Osteocyte (in vitro differentiated cells): ENCODE measurements at places on chromosomes 7 and 10.

- DNase-seq, result no peak
Measured at GRCh38 chr7:88523645-88524044, 217.0 kb upstream of the STEAP4 start.

- DNase-seq, result peak; percentile 77
Measured at GRCh38 chr7:44284881-44285541, 40.4 kb downstream of the CAMK2B start.

- no peak for DNase-seq
Measured at GRCh38 chr10:12351447-12351846, 2.1 kb downstream of the CAMK1D start.

DNA sequence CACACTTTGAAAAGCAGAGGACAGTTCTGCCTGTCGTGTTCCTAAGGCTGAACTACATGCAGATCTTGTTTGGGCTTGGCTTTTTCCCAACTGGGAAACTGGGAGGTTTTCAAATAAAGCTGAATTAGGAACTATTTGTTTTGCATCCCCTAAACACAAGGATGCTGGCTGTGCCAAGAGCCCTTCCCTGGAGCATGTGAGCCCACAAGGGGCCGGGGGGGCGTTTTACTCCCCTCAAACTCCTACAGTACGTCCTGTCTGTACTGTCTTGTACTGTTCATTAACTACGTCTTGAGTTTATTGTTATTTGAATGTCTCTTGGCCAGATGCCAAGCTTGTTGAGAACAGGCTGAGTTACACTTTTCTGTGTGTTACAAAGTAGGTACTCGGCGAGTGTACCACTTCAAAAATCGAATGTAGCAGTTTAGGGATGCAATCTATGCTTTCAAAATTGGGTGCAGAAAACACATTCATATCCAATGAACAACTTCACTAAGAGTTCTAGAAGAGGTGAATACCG is 94.9 kb downstream of the GFRA1 start:
- DNase-seq, result no peak

- no peak for DNase-seq
Measured at GRCh38 chr7:102073931-102074880, 212.5 kb upstream of the SH2B2 start.

DNA sequence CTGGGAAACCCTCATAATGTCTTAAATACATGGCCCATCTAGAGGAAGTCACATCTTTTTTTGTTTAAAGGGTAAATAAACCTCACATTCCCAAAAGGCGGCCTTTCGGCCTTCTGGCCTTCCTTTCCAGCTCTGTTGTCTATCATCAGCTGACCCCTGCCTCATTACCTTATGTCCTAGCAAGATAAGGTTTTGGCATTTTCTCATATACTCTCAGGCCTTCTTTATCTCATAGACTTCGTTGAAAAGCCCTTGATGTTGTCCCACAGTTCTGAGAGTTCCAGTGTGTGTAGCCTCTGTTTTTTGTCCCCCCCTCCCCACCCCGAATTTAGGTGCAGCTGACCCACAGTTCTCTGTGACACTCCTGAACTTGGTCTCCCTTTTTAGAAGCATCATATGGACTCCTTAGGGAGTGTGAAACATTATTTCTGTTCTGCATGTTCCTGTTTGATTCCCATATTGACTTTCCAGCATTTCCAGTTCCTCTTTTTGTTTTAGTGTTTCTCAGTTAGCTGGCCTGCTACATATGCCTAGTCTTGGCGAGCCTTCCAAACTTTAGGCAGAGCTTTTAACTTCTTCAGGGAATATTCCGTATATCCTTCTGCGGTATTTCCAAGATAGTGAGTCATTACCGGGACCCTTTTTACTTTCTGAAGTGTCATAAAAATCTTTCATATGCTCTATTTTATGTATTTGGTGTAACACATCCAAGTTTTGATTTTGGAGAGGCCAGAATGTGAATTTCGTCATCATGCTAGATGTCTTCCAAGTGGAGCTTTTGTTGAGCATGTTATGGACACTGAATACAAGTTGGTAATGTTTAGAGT is 138.5 kb downstream of the LRRC4 start:
- DNase-seq, result no peak

GRCh38 chr7:114047889-114048288 is 129.1 kb upstream of the PPP1R3A start:
- DNase-seq, result no peak

DNA sequence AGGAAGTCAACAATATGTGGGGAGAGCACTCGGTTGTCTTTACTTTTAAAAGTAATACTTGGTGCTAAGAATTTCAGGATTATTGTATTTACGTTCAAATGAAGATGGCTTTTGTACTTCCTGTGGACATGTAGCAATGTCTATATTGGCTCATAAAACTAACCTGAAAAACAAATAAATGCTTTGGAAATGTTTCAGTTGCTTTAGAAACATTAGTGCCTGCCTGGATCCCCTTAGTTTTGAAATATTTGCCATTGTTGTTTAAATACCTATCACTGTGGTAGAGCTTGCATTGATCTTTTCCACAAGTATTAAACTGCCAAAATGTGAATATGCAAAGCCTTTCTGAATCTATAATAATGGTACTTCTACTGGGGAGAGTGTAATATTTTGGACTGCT is 32.7 kb downstream of the SIRT1 start:
- no peak for DNase-seq

DNA sequence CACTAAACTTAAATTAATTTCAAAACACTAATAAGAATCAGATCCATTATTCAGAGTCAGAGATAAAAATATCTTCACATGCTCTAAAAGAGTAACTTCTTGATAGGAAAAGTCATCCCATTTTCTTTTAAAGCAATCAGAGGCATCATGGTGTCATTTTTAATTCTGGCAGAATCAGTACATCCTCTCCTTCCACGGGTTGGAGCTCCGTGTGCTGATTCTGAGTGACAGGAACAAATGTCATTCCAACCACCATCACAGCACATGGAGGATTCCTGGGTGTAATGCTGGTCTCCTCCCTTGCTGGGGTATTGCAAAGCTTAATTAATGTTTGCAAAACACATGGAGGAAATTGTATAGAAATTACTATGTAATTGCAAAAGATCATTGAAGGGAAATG is 114.5 kb upstream of the IMMP2L start:
- DNase-seq, result no peak

DNA sequence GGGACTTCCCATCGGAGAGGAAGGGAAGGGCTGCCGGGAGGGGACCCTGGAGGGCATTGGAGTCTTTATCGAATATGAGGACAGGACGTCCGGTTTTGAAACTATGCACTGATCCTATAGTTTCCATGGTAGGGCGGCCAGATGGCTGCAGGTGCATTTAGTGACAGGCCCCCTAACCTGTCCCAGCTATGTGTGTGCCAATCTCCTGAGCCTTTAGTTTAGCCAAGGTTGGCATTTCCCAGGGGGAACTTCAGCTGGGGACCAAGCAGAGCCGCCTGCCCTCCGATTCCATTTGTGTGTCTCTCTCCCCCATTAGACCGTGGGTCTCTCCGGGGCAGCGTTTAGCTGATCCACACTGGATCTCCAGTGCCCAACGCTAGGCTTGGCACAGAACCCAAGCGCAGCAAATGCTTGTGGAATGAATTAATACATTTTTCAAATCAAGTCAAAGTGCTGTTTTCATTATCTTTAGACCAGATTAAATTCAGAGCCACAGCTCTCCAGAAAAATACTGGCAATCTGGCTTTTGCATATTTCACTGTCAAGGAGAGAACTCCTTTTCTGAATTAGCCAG is 19.9 kb downstream of the TMEM270 start:
- no peak for DNase-seq

DNA sequence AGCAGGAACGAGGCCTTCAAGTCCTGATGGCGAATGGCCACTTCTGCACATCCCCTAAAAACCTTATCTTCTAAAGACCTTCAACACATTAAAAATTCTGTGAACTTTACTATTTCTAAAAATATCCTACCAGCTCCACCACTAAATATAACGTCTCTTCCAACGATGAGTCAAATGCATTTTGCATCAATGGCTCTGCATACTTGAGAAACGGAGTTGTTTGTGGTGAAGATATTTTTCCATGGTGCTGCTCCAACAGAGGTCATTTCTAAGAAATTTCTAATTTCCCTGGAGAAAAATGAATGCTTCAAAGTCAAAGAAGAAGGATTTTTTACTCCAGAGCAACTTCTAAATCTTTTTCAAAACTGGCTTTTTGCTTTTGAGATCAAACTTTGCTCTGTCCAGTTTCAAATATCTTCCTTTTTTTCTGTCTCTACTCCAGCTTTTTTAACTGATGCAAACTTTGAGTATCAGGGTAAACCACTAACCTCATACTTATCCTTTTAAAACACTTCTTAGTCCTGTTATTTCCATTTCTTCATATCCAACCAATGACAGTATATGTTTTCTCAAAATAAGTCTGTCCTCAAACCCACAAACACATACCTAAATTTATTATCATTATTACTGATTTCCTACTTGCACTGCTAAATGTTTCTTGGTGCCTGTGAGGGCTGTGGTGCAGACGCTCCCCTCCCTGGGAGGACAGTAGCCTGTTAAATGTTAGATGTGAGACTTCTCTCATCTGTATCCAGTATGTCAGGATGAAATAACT is 258.1 kb downstream of the KLF6 start:
- DNase-seq, result no peak

DNA sequence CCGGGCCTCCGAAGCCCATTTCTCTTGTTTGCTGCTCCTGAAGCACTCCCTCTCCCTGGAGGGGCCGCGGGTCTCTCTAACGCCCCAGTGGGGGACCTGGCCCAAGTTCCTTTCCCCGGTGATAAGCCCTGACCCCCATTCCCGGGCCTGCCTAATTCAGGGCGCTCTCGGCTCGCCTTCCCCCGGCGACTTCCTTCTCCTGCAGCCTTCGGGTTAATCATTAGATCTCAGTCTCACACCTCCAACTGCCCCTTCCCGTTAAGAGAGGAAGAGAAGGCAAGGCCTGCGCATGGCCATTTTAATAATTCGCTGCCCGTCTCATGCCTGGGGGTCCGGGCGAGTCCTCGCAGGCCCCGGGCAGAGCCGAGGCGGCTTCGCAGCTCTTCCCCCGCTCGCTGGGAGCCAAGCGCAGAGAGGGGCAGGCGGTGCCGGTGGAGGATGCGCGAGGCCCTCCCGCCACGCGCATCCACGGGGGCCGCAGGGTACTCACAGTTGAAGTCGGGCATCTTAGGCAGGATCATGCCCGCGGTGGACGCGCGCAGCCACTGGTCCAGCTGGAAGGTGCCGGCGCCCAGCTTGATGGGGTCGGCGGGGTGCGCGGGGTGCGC is 1.2 kb downstream of the MNX1 start:
- no peak for DNase-seq
